Pulmonary artery endothelial cell (primary cell): ENCODE measurements at places on chromosomes 3 and 15. TPM values are rescaled to one million over a fixed set of nuclear protein-coding genes. Genes with fewer than 3 reads are reported as not detected.

C15orf62 gene
- total RNA-seq: 0.53 and 0.63 TPM in 2 replicates

FAIM gene
- 5.8 and 10.1 TPM in 2 replicates for total RNA-seq

CERS3 gene
- total RNA-seq: not detected in 2 replicates

CD200R1 gene
- not detected in 2 replicates for total RNA-seq

CPEB1 gene
- total RNA-seq: 0.07 TPM in 1 of 2 replicates, not detected in the other

MDFIC2 gene
- total RNA-seq: not detected in 2 replicates

CLDN11 gene
- total RNA-seq: 60.2 and 227 TPM in 2 replicates

MKRN3 gene
- 0.40 TPM in 1 of 2 replicates, not detected in the other for total RNA-seq

ALDH1L1 gene
- total RNA-seq: not detected in 2 replicates

HIGD2B gene
- 0.07 and 0.13 TPM in 2 replicates for total RNA-seq

NLGN1 gene
- 37.5 and 49.3 TPM in 2 replicates for total RNA-seq

VIPR1 gene
- total RNA-seq: 1.9 and 4.5 TPM in 2 replicates

NDUFB5 gene
- 82.3 and 92.4 TPM in 2 replicates for total RNA-seq

TRPM7 gene
- 23.4 and 31.8 TPM in 2 replicates for total RNA-seq

OXTR gene
- 0.07 and 0.28 TPM in 2 replicates for total RNA-seq

IQSEC1 gene
- 8.9 and 9.1 TPM in 2 replicates for total RNA-seq

SLC15A2 gene
- 0.07 and 0.28 TPM in 2 replicates for total RNA-seq

NUP210 gene
- total RNA-seq: 0.11 and 1.1 TPM in 2 replicates

GREM1 gene
- 0.07 TPM in 1 of 2 replicates, not detected in the other for total RNA-seq

ATRIP gene
- 9.2 and 11.3 TPM in 2 replicates for total RNA-seq

ZCWPW2 gene
- total RNA-seq: 0.04 and 0.13 TPM in 2 replicates

KLHL18 gene
- total RNA-seq: 31.9 and 47.0 TPM in 2 replicates

CCDC39 gene
- not detected in 2 replicates for total RNA-seq

SLC28A1 gene
- total RNA-seq: not detected in 2 replicates

SNRPA1 gene
- total RNA-seq: 24.7 and 37.8 TPM in 2 replicates

DUOXA2 gene
- not detected in 2 replicates for total RNA-seq

ERC2 gene
- 0.53 and 1.6 TPM in 2 replicates for total RNA-seq

TNFSF10 gene
- 41.5 and 108 TPM in 2 replicates for total RNA-seq

TUSC7 gene
- total RNA-seq: not detected in 2 replicates

SLC22A14 gene
- total RNA-seq: under 0.01 and 0.14 TPM in 2 replicates

C2CD4B gene
- 9.2 and 32.5 TPM in 2 replicates for total RNA-seq

KIF15 gene
- 11.5 and 19.8 TPM in 2 replicates for total RNA-seq

SPTBN5 gene
- total RNA-seq: 3.6 and 12.0 TPM in 2 replicates

TMC3 gene
- total RNA-seq: not detected in 2 replicates
